ENCODE measurements at places on chromosomes 4 and X.

DNA sequence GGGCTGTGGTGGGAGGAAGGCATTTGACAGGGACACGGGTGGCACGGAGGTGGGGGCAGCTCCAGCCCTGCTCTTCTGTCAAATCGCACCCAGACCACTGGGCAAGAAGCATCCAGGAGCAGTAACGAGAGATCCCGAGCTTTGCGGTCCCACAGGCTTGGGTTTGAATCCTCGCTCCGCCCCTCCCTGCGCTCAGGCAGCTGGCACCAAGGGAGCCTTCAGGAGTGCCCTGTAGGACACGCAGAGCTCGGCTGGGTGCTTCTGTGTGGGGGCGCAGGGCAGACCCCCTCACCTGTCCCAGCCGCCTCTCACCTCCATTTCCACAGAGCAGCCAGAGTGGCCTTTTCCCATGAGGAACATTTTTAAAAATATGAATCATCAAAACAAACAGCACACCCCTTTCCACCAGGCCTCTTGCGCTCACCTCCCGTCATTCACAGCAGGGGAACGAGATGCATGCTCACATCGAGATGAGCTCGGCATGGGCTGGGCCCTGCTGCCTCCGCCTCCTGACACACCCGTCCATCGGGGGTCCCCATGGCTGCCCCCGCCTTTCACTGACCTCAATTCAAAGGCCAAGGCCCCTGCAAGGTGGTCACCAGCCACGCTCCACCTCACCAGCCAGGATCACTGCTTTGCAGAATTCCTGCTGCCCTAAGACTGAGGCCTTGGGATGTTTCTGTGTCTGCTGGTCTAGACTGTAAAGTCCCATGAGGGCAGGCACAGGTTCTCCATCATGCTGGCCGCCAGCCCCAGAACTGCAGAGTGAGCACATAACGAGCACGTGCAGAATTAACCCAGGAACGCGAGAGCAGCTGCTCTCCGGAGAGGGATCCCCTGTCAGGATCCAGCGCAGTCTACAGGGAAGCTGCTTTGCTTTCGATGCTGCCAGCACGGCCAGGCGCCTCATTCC is 52.7 kb downstream of the ACOX3 start:
- H3K27me3 ChIP-seq: no peaks in the 10 kb centered on the region
- no peak overlapping the region for H3K4me3 ChIP-seq

GRCh38 chr4:27595571-27596360 is 735.1 kb downstream of the STIM2 start:
- no peaks in the 10 kb centered on the region for H3K36me3 ChIP-seq
- no peaks in the 10 kb centered on the region for H3K27me3 ChIP-seq
- H3K4me1 ChIP-seq: no peaks in the 10 kb centered on the region
- no peak overlapping the region for H3K27ac ChIP-seq

- DNase-seq: no peak
- no peaks in the 10 kb centered on the region for H3K4me1 ChIP-seq
- no peaks in the 10 kb centered on the region for H3K36me3 ChIP-seq
- no peaks in the 10 kb centered on the region for H3K27me3 ChIP-seq
Observed at GRCh38 chrX:17842769-17843525, 18.2 kb downstream of the RAI2 start.

- no peaks in the 10 kb centered on the region for H3K36me3 ChIP-seq
- no peak overlapping the region for H3K4me3 ChIP-seq
- peaks cover 16% of the 10 kb centered on the region for H3K4me1 ChIP-seq
- DNase-seq: no peak
- H3K27me3 ChIP-seq: no peaks in the 10 kb centered on the region
Observed at GRCh38 chr4:7766661-7767345, 172.9 kb downstream of the AFAP1 start.

GRCh38 chrX:48579259-48579658 is 5.0 kb downstream of the RBM3 start:
- H3K4me3 ChIP-seq: no peak overlapping the region
- no peak for DNase-seq
- peaks cover 18% of the 10 kb centered on the region for H3K4me1 ChIP-seq
- peaks cover 29% of the 10 kb centered on the region for H3K36me3 ChIP-seq

- H3K27ac ChIP-seq: no peak overlapping the region
- DNase-seq: no peak
- no peaks in the 10 kb centered on the region for H3K27me3 ChIP-seq
Observed at GRCh38 chr4:141126769-141127168, 6.5 kb downstream of the RNF150 start.

Measured in CD8-positive, alpha-beta memory T cell (primary cell).